ENCODE measurements at places on chromosomes 2 and 18. TPM values are rescaled to one million over a fixed set of nuclear protein-coding genes. Genes with fewer than 3 reads are reported as not detected.

DNA sequence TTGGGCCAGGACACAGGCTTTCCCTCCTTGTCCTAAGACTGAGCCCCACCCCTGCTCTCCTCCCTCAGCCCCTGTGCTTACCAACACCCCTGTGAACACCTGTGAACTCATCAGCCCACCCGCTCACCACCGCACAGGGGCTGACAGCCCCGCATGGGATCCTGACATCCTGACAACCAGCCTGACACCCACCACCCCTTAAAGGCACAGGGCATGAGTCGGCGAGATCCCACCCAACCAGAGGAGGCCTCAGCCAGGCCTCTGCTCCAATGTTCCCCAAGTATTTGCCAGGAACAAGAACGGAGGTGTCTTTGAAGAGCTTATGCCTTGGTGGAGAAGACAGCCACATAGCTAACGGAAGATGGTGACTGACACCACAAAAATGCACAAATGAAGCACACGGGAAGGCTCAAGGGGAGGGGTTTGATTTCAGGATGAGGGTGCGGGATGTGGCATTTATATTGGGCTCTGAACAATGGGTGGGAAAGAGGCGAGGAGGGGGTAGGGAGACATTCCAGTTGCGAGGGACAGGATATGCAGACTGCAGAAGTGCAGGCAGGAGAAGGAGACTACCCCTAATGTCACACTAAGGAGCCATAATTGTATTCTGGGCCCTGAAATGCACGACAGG lies 11.0 kb downstream of the RAB11FIP5 start:
- no peak for DNase-seq

- no peak for DNase-seq
Observed at GRCh38 chr2:219484343-219485200, 14.1 kb upstream of the GMPPA start.

GRCh38 chr2:73013936-73014335 lies 57.6 kb downstream of the SFXN5 start:
- no peak for DNase-seq

DNA sequence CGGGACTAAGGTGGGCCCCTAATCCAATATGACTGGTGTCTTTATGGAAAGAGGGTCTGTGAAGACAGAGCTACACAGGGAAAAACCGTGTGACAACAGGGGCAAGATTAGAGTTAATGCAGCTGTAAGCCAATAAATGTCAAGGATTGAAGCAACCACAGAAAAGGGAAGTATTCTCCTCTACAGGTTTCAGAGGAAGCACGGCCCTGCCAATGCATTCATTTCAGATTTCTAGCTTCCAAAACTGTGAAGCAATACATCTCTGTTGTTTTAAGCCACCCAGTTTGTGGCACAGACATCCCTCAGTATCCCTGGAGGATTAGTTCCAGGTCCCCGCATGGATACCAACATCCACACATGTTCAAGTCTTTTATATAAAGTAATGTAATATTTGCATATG lies 48.8 kb downstream of the SPP2 start:
- DNase-seq: no peak

GRCh38 chr2:118315606-118316005 lies 227.3 kb downstream of the INSIG2 start:
- no peak for DNase-seq

GRCh38 chr2:157363612-157364101 lies 38.0 kb upstream of the ERMN start:
- no peak for DNase-seq

GRCh38 chr2:225270861-225271260 lies 128.6 kb upstream of the NYAP2 start:
- no peak for DNase-seq

GRCh38 chr2:141392517-141393213 lies 738.2 kb downstream of the LRP1B start:
- no peak for DNase-seq

The FAM228B gene
- 6.7 TPM for total RNA-seq

The CNGA3 gene
- not detected for total RNA-seq

The NMUR1 gene
- 0.13 TPM for total RNA-seq
